ENCODE measurements at places on chromosomes 3 and 15.

DNA sequence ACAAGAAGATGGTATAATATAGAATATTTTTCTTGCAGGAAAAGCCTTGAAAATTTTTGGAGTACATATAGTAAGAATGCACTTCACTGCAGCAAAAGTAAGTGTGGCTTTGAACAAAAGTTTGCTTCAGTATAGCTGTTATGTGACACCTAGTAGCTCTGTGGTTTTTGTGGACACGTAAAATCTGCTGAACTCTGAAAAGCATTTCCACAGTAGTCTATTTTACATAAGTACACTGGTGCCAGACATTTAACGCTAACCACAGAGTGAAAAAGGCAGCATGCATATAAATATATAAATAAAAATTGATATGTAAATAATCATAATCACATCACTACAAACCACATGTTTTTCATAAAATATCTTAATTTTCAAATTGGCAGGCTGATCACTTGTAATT lies 39.8 kb downstream of the CGGBP1 start:
- no peak for DNase-seq

DNA sequence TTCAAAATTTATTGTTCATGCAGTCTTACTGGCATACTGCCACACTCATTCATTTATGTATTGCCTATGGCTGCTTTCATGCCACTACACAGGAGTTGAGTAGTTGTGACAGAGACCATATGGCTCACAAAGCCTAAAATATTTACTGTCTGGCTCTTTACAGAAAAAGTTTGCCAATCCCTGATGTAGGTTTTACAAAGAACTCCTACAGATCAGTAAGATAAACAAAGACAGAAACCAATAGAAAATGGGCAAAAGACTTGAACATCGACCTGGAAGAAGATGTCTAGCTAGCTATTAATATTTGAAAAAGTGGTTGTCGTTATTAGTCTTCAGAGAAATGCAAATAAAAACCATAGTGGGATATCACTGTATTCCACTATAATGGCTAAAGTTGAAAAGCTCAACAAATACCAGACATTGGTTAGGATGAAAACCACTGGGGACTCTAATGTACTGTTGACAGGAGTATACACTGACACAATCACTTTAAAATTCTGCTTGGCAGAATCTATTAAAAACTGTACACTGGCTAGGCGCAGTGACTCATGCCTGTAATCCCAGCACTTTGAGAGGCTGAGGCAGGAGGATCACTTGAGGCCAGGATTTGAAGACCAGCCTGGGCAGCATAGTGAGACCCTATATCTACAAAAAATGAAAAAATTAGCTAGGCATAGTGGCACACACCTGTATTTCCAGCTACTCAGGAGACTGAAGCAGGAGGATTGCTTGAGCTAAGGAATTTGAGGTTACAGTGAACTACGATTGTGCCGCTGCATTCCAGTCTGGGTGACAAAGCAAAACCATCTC lies 87.7 kb downstream of the NEO1 start:
- DNase-seq: no peak

DNA sequence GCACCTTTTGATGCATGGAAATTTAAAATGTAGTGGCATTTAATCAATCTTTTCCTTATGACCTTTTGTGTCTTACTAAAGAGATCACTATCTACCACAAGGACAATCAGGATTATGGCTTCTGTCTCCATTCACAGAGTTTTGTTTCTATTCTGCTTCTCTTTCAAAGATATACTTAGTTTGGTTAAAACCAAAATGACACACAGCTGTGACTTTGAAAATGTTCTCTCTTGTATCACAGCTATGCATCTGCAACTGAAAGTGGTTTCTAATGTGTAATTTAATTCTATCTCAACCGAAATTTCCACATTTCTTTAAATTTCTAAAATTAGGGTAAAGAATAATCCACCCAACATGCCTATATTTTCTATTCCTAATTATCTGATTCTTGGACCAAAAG lies 27.7 kb downstream of the HLTF start:
- no peak for DNase-seq

DNA sequence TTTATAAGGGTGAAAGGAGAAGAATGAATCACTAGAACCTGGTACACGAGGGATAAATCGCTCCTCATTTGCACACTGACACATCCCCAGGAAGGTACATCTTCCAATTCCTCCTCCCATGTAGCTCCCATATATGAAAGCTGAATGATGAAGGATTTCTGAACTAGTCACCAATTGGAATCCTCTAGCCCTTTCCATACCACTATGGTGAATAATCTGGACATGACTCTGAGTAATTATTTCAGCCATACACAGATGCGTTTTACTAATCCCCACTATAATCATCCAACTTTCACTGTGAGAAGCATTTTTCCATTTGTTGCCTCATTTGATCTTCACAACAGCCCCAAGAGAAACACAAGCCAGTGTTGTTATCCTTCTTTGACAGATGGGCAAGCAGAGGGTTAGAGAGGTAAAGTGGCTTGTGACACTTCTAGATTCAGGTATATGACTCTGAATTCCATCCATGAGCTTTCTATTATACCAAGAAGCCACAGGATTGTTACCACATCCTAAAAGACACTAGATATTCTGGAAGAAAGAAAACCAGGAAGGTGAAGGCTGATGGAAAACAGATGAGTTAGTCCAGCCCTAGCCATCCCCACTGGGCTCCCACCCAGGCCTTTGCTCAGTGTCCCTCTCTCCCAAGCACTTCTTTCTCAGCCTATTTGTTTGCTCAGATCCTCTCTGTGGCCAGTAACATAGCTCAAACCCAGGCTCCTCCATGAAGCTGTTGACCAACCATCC lies 22.2 kb upstream of the BCL6 start:
- peak; percentile 46 for DNase-seq

- no peak for DNase-seq
Observed at GRCh38 chr3:184771301-184772127, 40.5 kb upstream of the VPS8 start.

- DNase-seq: no peak
Observed at GRCh38 chr3:57821765-57822164, 65.7 kb downstream of the SLMAP start.

GRCh38 chr3:73955494-73956070 lies 330.8 kb upstream of the PDZRN3 start:
- DNase-seq: no peak

GRCh38 chr3:47870156-47870555 lies 67.2 kb downstream of the DHX30 start:
- DNase-seq: no peak

- DNase-seq: no peak
Observed at GRCh38 chr3:50430950-50431435, 71.7 kb upstream of the TMEM115 start.

GRCh38 chr3:118729546-118729945 lies 305.1 kb downstream of the IGSF11 start:
- DNase-seq: no peak

GRCh38 chr3:86990734-86991481 lies at the start of gene VGLL3:
Gene VGLL3 (minus strand): TSS chr3:86991149. CDS start chr3:86990743, 406 bp downstream.
- peak; percentile 83 for DNase-seq

GRCh38 chr15:77456746-77457145 lies 36.1 kb downstream of the HMG20A start:
- DNase-seq: no peak

- DNase-seq: no peak
Observed at GRCh38 chr3:43693594-43693993, 2.9 kb downstream of the ABHD5 start.

GRCh38 chr15:70480196-70480856 lies 283.0 kb downstream of the UACA start:
- no peak for DNase-seq

DNA sequence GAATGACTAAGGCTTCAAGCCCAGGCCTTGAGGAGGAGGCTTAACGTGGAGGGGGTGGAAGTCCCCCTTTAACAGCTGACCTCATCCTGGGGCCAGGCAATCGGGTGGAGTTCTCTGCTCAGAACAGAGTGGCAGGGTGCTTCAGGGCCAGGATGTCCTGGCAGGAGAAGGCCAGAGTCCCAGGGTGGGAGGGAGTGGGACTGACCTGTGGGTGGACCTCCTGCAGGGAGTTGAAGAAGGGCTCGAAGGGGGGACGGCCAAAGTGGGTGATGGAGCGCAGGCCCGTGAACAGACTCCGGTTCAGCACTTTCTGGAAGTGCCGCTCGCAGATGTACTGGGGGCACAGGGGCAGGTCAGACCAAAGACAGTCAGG lies 19.6 kb downstream of the DUOX2 start:
- DNase-seq: no peak

- no peak for DNase-seq
Observed at GRCh38 chr3:48885753-48886152, 12.9 kb downstream of the SLC25A20 start.

- no peak for DNase-seq
Observed at GRCh38 chr3:183698318-183698751, 738 bp downstream of the YEATS2 start.

- no peak for DNase-seq
Observed at GRCh38 chr15:86183596-86184491, 104.2 kb downstream of the AGBL1 start.

GRCh38 chr3:106528932-106529331 lies 660.1 kb upstream of the CBLB start:
- DNase-seq: no peak

GRCh38 chr15:65827065-65827464 lies 35.0 kb upstream of the DENND4A start:
- DNase-seq: no peak

DNA sequence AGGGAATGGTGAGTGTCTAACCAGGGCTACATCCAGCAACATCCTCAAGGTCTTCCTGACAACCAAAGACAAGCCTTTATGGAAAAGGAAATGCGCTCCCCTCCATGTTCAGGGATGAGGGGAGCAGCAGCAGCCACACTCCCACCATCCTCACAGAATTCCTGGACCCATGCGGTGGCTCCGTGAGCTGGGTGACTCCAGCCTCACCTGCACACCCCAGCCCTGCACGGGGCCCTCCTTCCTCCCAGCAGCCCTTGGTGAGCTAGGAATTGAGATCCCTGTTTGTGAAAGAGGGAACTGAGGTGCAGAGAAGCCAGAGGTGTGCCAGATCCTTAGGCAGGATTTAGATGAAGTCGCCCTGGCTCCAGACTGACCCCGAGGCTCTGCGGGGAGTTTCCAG lies 52.3 kb downstream of the GRIP2 start:
- no peak for DNase-seq

DNA sequence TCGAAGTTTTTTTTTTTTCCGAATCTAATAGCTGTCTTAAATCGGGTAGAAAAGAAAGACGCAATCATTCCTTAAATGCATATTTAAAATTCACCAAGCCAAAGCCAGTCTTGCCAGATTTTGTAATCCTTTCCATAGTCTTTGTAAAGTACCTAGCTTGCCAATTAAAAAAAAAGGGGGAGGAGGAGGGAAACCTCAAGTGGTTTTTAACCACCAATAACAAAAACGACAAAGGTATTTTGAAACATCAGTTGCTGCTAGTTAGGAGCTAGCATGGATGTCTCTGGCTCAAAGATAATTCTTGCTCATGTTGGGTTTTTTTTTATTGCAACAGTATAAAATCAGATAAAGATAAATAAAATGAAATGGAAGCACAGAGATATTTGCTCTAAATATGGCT lies 187.9 kb downstream of the MECOM start:
- DNase-seq: no peak

- DNase-seq: no peak
Observed at GRCh38 chr3:178712247-178712646, 176.0 kb downstream of the KCNMB2 start.

GRCh38 chr15:100931143-100931890 lies 12.2 kb downstream of the LRRK1 start:
- no peak for DNase-seq

GRCh38 chr3:155595371-155595770 lies 149.5 kb downstream of the PLCH1 start:
- DNase-seq: no peak

GRCh38 chr15:57158997-57159668 lies 217.2 kb upstream of the CGNL1 start:
- DNase-seq: no peak

DNA sequence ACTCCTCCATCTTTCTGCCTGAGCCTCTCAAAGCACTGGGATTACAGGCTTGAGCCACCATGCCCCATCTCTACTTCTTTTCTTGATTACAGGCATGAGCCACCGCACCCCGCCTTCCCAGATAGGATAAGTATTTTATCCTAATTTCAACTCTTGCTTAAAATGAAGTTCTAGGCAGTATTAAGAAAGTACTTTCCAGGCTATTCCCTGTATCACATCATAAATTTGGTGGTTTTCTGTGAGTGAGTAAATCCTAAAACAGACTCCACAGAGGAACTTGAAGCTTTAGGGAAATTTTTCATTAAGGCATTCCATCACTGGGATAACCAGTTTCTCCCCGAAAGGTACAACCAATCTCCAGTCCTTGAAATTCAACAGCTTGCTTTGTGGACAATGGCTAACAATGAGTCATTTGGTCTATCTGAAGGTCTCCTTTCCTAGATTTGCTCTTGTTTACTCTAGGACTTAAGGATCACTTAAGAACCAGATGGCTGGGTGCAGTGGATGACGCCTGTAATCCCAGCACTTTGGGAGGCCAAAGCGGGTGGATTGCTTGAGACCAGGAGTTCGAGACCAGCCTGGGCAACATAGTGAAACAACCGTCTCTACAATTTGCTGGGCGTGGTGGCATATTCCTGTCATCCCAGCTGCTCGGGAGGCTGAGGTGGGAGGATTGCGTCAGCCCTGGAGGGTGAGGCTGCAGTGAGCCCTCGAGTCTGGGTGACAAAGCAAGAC lies 49.7 kb upstream of the SKIL start:
- DNase-seq: no peak

- DNase-seq: no peak
Observed at GRCh38 chr3:179363332-179363731, 15.8 kb downstream of the MFN1 start.

- no peak for DNase-seq
Observed at GRCh38 chr15:89776274-89777072, at the start of gene MESP2. Gene MESP2 (plus strand): TSS chr15:89776332. CDS start chr15:89776358, 26 bp downstream.

DNA sequence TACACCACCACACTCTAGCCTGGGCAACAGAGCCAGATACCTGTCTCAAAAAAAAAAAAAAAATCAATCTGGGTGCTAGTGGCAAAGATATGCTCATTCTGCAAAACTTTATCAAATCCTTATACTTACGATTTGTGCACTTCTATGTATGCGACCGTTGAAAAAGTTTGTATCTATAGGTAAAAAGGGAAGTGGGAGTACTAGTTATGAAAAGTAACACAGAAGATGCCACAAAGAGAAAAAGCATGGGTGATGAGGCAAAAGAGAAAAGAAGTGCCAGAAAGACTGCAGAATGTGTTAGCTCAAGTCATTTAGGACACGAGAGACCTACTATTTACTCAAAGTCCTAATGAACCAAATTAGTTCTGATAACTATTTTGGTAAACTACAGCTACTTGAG lies 407.8 kb downstream of the SHQ1 start:
- DNase-seq: no peak

- DNase-seq: no peak
Observed at GRCh38 chr3:160474416-160474838, 24.8 kb upstream of the TRIM59 start.

- no peak for DNase-seq
Observed at GRCh38 chr3:166688665-166689064, 691.4 kb downstream of the ZBBX start.

- DNase-seq: no peak
Observed at GRCh38 chr3:185728630-185729336, 96.1 kb downstream of the IGF2BP2 start.

GRCh38 chr3:46496746-46497555 lies 825 bp upstream of the RTP3 start:
- no peak for DNase-seq
